CD4-positive, alpha-beta T cell (primary cell): ENCODE measurements at places on chromosomes 2 and 18. TPM values are rescaled to one million over a fixed set of nuclear protein-coding genes. Genes with fewer than 3 reads are reported as not detected.

DNA sequence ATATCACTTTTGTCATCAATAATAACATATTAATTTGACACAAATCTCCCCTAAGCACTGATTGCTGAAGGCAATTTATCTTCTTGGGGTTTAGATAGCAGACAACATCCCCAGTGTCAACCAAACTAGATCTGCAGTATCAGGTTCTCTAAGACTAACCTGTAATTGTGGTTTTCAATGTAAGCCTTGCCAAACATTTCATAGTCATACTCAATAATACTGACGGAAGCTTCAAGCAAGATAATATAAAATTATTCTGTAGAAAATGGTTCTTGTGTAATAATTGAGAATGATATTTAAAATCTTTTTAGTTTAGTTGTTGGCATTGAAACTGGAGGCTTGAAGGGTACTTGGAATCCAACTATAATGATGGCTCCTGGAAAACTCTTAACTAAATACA lies 186.3 kb downstream of the RIT2 start:
- no peak for DNase-seq

DNA sequence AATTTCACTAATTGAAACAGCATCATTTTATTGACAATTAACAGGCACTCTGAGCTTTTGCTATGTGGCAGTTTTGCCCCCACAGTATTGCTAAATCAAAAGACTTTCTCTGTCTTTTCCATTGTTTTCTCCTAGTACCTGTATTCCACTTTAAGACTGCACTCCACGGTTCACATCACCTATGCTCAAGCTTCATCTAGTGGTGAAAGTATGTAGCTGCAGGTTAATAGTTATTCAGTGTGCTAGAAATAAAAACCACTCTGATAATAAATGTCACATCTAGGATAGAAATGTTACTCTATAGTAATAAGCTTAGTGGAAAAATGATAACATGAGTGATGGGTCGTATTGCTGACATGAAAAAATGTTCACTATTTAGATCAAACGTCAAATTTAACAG lies 24.6 kb downstream of the ARL6IP6 start:
- no peak for DNase-seq

DNA sequence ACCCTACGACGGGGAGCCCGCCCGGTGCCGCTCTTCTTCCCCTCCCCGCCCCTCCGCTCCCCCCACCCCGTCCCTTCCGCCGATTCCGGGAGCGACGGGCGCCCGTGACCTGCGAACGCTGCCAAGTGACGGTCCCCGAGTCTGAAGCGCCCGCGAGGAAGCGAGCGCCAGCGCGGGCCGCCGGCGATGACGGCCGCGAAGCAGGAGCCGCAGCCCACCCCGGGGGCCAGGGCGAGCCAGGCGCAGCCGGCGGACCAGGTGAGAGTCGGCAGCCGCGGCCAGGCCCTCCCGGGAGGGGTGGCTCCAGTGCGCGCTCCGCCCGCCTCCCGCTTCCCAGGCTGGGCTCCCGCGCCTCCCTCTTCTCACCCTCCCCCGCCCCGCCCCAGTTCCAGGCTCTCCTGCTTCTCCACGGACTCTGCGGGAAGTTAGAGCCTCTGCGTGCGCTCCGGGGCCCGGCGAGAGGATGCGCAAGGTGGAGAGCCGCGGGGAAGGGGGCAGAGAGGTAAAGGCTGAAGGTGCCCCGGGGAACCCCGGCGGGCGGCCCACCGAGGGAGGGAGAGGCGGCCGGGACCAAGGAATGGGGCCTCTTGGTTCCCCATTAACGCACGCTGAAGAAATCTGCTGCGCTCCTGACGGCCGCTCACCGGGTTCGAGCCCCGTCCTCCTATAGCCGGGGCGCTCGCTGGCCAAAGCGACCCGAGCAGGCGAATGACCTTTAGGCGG lies 719.5 kb downstream of the DPP10 start:
- no peak for DNase-seq

GRCh38 chr2:235554936-235555335 lies 61.1 kb downstream of the AGAP1 start:
- no peak for DNase-seq

DNA sequence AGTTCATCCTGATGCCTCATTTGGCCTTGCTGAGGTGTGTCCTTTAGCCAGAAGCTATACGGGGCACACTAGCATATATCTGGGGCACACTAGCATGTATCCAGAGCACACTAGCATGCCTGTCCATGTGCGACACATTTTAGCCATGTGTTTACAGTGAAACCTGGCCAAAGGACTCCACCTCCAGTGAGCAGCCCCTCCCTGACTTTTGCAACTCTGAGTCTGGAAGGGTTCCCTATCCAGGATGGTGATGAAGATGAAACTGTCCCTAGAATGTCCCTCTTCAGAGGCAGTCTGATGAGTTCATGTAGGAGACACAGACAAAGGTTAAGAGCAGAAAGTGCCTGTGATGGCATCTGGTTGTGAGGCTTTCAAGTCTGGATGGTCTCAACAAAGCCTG lies 61.4 kb upstream of the LGALSL start:
- no peak for DNase-seq

Gene IL37
- not detected for total RNA-seq

Gene IGFBP5
- not detected for total RNA-seq

Gene SCYGR4
- not detected for total RNA-seq

Gene ATP8B1
- total RNA-seq = not detected
